CD14-positive monocyte (primary cell): ENCODE measurements at places on chromosomes 16 and 17.

GRCh38 chr16:11140098-11140375 lies 116.0 kb downstream of the SOCS1 start:
- no peak for DNase-seq

GRCh38 chr16:1100084-1100800 lies 4.2 kb upstream of the C1QTNF8 start:
- DNase-seq: no peak

GRCh38 chr17:78716292-78716691 lies 65.8 kb downstream of the CYTH1 start:
- no peak for DNase-seq

DNA sequence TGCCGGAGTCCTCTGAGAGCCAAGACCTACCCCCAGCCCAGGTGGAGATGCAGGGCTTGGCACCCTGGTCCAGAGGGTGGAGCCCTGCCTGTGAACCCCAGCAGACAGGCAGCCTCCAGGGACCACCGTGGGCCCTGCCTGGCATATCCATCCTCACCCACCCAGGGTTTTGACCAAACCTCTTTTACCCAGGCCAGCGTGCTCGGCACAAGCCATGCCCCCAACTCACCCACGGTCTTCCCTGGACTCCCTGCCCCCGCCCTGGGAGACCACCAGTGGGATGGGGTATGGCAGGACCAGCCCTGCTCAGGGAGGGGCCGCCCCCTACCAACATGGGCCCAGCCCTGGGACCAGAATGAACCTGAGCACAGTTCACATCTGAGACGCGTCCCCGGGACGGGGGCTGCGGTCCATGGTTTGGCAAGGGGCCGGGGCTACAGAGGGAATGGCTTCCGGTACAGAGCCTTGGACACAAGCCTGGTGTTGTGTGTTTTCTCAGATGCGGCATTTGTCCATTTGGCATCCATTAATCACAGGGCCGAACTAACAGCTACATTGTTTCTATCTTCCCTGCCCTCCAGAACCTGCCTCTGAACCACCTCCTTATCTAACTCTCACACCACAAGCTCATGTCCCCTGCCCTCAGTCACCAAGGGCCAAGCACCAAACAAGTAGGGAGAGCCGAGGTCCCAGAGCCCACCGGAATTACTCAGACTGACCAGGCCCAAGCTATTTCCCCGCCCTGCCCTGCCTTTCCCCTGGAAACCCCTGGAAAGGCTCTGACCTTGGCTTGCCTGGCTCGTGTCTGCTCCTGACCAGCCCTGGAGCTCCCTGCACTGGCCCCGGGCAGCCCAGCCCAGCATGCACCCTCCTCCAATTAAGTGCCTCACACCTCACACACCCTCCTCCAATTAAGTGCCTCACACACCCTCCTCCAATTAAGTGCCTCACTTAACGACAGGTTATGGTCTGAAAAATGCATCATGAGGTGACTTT lies 14.1 kb downstream of the HS3ST6 start:
- DNase-seq: no peak

GRCh38 chr16:56600398-56600999 lies 7.9 kb upstream of the MT2A start:
- peak; percentile 40 for DNase-seq

DNA sequence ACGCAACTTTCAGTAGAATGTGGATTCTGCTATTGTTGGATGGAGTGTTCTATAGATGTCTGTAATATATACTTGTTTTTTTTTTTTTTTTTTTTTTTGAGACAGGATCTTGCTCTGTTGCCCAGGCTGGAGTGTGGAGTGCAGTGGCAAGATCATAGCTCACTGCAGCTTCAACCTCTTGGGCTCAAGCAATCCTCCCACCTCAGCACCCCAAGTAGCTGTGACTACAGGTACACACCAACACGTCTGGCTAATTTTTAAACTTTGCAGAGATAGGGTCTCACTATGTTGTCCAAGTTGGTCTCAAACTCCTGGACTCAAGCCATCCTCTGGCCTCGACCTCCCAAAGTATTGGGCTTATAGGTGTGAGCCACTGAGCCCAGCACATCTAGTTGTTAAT lies 27.2 kb upstream of the CCL22 start:
- DNase-seq: no peak

- no peak for DNase-seq
Measured at GRCh38 chr16:16015849-16016248, 66.4 kb downstream of the ABCC1 start.

DNA sequence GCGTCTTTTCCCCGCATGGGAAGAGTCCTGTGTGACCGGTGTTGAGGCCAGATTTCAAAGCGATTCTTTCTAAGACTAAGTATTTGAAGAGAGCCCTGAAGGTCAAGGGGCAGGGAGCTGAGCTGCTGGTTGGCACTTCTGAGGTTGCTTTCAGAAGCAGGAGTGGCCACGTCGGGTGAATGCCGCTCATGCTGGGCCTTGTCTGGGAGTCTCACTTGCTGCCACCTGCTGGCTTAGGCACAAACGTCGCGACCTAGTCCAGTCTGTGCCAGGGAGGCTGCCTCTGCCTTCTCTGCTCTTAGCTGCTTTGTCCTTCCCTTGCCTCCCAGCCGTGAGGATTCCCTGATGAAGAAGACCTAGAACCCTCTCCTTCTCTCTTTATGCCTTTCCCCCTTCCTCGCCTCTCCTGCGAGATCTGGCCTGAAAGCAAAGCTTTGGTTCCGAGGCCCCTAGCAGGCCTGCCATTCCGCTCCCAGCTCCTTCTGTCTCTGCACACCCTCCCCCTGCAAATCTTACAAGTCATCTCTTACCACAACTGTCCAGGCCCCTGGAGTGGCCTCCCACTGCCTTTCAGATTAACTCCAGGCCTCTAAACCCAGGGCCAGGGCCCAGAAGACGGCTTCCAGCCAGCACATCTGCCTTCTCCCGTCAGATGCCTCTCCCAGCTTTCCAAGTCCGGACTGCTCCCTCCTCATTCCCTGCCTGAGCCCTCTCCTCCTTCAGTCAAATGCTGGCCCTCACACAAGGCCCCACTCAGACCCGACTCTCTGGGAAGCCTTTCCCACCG lies 11.4 kb downstream of the CTNS start:
- DNase-seq: no peak

DNA sequence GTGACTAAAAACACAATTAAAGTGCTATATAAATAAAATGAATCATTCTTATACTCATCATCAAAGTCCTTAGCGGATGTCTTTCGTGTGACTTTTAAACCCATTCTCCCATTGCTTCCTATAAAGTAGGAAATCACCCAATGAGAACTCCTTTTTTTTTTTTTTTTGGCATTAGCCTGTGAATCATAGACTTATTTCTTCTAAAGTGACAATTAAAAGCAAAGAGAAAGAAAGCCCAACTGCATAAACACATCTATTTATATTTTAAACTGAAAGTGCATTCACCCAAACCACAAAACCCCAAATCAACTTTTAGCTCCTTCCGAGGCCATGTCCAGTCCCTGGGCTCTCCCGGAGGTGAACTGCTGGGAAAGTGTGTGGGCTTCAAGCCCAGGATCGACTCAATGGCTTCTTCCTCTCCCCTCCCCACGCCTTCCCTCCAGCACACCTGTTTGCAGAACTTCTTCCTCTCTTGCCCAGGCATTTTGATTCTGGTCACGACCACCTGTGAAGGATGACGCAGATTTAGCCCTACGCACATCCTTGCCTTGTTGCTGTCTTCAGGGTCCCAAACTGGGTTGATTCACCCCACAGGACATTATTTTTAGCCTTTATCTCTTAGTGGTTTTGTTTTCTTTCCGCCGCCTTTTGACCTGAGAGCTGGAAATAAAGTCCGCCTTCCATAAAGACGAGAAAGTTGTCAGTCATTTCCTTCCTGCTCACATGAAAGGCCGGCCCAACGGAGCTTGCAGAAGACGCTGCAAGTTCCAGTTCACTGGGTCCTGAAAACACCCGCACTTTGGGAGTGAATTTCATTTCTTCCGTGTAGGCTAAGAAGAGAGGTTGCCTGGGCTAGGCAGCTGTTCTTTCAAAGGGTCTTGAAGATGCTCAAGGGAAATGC lies 166.8 kb downstream of the MAP2K6 start:
- DNase-seq: peak; percentile 6
